Right forelimb (tissue), 1 donor: ENCODE measurements at places on chromosomes 3 and 15.

GRCh38 chr15:98966091-98966787, 41.4 kb downstream of the PGPEP1L start:
- DNase-seq: peak; percentile 40

- DNase-seq: no peak
Measured at GRCh38 chr3:66816090-66816761, 181.9 kb upstream of the KBTBD8 start.

DNA sequence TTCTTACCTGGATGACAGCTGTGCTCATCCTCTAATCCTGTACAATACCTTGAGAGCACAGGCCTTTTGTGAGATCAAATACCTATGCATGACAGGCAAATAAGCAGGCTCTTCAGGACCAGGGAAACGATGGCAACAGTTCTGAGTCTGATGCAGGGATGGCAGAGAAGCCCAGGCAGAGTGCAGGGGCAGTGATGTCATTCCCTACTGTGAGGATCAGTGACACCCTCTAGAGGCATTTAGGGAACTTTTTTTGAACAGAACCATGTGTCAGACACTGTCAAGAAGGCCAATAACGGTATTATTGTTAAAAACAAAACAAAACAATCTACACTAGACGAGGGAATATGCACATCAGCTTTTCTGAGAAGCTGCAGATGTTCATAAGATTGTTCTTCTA, 314.8 kb upstream of the CTDSPL start:
- no peak for DNase-seq

GRCh38 chr3:129599607-129600006, 6.9 kb downstream of the PLXND1 start:
- DNase-seq: no peak

DNA sequence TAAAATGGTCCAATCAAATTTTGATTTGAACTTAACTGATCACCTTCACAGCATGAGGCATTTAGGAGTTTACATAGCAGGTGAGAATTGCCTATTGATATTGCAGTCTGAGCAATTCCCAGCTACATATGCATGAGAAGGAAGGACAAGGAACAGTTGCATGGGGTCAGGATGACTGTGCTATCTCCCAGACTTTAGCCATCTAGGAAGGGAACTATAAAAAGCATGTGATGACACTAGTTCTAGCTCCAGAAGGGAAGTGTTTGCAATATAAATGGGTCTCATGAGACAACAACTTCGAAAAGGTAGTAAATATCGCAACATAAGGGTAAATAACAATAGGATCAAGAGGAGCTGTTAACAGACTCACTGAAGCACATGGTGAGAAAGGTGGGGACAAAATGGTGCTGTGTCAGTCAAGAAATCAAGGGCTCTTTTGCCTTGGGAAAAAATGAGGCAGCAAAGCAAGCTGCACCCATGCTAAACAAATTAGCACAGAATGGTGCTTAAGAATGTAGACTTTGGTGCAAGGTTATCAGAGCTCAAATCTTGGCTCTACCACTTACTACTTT, 90.4 kb upstream of the SLC2A2 start:
- DNase-seq: no peak

DNA sequence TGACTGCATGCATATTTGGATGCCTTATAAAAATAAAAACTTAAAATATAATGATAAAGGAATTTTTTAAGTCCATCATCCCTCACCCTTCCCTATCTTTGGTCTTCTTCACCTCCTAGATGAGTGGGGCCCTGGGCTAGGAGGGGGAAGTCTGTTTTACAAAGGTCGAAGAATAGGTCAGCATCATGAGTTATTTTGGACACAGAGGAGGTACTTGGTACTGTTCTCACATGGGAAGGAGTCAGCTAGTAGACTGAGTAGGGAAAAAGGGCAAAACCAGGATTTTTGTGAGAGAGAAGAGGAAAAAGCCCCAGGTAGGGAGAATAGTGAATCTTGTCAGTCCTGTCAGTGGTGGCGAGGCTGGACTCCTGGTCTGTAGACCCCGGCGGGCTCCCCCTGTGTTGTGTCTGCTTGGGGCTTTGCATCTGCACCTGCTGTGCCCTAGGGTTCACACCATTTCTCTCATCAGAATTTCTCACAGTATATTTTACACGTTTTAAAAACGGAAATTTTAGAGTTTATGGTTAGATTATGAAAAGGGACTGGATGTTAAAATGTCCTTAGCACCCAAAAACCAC, 17.2 kb downstream of the GCSAM start:
- no peak for DNase-seq

GRCh38 chr3:72346526-72346926, 501.7 kb downstream of the SHQ1 start:
- no peak for DNase-seq

DNA sequence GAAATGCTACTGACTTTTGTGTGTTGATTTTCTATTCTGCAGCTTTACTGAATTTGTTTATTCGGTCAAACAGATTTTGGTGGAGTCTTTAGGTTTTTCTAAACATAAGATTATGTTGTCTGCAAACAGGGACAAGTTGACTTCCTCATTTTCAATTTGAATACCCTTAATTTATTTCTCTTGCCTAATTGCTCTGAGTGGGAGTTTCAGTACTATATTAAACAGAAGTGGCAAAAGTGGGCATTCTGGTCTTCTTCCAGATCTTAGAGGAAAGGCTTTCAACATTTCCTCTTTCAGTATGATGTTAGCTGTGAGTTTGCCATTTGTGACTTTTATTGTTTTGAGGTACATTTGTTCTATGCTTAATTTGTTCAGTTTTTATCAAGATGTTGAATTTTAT, 268.5 kb downstream of the WNT5A start:
- no peak for DNase-seq

GRCh38 chr15:42498212-42499068, 3.0 kb downstream of the SNAP23 start:
- DNase-seq: no peak

DNA sequence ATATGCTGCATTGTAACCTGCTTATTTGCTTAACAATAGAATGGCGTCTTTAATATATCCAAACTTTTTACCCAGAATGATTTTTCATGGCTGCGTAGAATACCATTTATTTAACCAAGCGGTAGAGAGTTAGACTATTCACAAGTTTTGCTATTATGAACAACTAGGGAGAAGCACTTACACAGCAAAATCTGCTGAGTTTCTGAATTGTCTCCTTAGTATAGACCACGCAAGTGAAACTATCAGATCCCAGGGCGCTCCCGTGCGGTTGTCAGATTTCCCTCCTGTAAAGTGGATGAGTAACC, 12.6 kb upstream of the ADPGK start:
- no peak for DNase-seq

GRCh38 chr3:143358155-143358792, 238.7 kb downstream of the CHST2 start:
- DNase-seq: no peak

DNA sequence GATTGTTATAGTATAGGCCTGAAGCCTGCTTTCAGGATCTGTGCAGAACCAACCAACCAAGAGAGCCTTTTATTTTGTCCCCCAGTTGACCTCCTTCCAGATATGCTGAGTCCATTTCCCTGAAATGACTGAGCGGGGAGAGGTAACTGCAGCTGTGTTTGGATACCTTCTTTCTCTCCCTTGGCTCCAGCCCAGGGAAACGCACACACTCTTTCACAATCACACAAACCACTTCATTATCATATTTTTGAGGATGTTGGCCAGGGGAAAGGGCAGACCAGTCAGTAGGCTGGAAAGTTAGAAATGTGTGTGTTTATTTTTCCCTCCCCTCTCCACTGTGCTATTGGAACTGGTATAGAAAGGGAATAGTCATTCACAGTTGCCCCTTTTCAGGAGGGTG, 417.7 kb upstream of the TBL1XR1 start:
- peak; percentile 69 for DNase-seq

DNA sequence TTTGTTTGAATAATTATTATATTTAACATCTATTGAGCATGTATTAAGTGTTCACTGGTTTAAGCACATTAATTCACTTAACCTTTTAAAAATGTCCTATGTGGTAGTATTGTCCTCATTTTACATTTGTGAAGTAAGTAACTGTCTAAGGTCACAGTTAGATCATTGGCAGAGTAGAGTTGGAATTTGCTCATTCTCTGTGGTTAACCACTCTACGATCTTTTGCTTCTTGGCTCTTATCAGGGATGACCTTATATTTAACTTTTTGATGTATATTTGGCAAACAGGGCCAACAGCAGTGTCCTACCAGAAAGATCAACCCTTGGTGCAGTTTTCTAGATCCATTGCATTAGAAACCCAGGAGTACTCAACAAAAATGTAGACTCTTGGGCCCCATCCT, 34.0 kb downstream of the PXK start:
- no peak for DNase-seq

- DNase-seq: no peak
Measured at GRCh38 chr3:28576614-28577200, 228.1 kb upstream of the AZI2 start.

DNA sequence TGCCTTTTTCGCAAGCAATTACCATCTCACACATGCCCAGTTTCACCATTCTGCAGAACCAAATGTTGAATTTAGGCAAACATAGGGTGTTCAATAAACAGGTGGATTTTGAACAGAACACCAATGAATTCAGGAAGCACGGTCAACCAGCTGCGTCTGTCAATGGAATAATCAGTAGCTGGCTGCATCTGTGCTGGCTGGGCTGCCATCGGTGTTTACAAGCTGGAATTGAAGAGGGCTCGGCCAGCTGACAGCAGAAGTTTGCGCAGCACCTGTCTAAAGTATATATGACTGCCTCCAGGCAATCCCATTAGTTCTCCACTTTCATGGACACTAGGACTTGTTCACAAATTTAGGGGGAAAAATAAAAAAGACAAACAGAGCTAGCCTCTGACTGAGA, 996.4 kb upstream of the CFAP20DC start:
- DNase-seq: no peak

DNA sequence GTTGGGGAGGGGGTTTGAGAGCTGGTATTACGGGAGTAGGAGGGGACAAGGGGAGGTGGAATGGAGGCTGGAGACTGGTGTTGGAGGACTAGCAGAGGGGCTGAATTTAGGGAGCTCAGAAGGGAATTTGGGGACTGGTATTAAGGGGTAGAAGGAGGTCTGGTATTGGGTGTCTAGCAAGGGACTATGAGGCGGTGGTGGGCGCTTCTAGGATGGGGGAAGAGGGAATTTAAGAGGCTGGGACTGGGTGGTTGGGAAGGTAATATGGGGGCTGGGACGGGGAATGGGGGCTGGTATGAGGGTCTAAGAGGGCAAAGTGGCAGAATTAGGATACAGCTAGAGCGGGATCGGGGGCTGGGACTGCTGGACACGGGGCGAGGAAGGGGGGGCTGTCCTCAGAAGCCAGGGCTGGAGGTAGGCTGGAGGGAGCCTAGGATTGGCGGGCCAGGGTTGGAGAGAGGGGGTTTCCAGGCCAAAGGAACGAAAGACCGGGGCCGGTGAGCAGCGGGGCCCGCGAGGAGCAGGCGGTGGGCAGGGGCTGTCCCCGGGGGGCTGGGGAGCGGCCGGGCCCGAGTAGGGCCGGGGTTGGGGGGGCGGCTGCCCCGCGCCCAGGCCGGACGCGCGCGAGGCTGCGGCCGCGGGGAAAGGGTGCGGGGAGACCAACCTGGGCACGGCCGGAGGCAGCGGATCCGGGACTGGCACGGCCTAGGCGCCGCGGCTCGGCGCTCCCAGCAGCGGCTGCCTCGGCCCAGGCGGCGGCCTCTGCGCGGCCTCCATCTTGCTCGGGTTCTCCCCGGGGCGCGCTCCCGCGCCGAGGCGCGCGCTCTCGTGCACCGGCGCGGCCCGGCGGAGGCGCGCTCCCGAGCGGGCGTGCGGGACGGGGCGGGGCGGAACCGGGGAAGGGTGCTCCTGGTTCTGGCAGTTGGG, at the start of gene LHFPL4:
Gene LHFPL4 (minus strand): TSS at position 802 of the 927 bp plus-strand sequence. CDS start 1,143 bp downstream, outside the sequence.
- DNase-seq: no peak

- no peak for DNase-seq
Measured at GRCh38 chr3:36182024-36182423, 198.3 kb upstream of the STAC start.

- DNase-seq: peak; percentile 61
Measured at GRCh38 chr15:23869396-23869795, 182.3 kb upstream of the NDN start.

DNA sequence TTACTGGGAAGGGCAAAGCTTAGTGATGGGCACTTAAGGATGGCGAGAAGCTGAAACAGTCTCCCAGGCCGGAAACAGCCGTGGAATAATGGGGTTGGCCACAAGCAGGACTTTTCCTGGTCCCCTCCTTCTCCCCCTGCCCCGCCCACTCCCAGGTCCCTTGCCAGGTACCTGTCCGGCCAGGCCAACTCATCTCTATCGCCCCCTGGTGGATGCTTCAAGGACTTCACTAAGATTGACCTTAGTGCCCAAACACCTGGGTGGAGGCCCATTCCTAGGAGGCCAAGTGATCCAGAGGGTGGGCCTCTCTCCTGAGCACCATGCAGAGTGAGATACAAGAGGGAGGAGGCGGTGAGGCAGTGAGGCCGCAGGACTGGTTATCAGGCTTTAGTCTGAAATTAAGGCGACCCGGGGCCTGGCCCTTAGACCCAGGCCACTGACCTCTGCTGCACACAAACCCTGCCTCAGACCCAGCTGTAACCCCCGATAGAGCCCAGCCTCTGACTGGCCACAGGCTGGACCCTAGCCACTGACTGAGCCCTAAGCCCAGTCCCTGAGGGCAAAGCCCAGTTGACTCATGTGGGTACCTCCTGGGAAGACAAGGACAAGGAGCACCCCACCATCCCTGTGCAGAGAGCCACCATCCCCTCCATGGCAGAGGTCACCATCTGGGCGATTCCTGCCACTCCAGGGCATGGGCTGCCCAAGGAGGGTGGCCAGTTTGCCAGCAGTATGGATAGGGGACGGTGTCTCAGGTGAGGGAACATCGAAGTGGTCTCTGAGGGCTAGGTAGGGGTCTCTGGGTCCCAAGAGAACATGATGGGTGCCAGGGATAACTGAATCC, 37.6 kb downstream of the VIPR1 start:
- DNase-seq: no peak

- DNase-seq: no peak
Measured at GRCh38 chr15:22989576-22990477, 9.7 kb upstream of the CYFIP1 start.

GRCh38 chr15:39628546-39629257, 47.8 kb downstream of the THBS1 start:
- no peak for DNase-seq

GRCh38 chr3:152278756-152279427, 10.2 kb downstream of the MBNL1 start:
- no peak for DNase-seq
